ENCODE measurements at places on chromosomes 2 and 18.

DNA sequence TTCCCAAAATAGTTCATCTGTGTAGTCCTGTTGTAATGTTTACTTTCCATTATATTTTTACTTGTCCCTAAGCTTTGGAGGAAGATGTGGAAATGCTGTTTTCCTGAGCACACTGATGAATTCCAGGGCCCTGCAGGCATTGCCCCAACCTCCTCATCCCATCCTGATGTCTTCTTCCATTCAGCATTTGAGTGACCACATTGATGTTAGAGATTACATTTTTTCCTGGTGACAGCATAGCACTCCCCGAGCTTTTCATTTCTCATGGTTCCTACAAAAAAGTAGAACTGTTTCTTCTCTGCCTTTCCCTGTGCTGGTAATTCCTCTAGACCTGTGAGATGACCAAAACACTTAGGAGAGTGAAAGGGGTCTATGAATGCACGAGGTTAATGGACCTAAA lies 4.8 kb downstream of the IL36A start:
- DNase-seq: no peak

DNA sequence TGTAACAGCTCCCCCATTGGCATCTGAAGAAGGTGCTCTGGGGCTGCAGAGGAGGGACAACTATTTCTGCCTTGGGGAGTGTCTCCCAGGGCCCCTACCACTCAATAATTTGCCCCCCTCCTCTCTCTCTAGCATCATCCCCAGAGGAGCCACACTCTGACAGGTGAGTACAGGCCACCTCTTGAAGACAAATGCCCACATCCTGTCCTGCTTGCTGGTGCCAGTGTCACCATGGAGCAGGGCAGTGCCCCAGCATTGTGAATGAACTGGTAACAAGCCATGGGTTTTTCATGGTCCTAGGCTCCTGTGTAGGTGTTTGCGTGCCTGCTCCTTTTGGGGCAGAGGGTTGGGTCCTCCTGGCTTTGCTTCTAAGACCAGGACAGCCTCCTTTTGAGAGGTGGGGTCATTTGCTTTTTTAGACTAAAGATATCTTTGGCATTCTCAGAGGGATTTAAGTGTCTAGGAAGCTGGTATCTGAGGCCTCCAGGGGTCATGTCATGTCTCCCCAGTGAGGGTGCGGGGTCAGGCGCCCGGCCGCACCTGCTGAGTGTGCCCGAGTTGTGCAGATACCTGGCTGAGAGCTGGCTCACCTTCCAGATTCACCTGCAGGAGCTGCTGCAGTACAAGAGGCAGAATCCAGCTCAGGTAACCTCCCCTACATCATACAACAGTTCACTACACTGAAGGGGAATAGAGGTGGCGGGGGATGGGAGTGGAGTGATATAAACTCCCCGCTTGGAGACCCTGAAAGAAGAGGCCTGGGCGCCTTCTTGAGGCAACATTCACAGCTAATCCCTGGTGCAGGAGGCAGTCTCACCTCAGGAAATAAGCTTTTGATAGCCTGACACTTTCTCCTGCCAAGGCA lies 1.8 kb downstream of the RETREG2 start:
- DNase-seq: no peak

DNA sequence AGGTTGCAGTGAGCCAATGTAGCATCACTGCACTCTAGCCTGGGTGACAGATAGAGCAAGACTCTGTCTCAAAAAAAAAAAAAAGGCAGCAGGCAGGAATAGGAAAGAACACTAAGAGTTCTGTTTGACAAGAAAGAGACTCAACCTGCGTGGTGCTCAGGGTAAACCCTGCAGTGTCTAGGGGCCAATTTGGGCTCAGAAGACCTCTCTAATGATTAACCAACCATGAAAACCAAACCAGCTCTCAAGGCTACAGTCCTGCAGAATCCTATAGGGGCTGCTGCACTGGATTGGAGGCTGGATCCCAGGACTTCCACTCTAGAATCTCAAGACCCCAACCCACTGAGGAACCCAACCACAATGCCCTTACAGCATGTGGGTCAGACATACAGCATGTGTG lies 2.4 kb downstream of the TRABD2A start:
- DNase-seq: no peak

DNA sequence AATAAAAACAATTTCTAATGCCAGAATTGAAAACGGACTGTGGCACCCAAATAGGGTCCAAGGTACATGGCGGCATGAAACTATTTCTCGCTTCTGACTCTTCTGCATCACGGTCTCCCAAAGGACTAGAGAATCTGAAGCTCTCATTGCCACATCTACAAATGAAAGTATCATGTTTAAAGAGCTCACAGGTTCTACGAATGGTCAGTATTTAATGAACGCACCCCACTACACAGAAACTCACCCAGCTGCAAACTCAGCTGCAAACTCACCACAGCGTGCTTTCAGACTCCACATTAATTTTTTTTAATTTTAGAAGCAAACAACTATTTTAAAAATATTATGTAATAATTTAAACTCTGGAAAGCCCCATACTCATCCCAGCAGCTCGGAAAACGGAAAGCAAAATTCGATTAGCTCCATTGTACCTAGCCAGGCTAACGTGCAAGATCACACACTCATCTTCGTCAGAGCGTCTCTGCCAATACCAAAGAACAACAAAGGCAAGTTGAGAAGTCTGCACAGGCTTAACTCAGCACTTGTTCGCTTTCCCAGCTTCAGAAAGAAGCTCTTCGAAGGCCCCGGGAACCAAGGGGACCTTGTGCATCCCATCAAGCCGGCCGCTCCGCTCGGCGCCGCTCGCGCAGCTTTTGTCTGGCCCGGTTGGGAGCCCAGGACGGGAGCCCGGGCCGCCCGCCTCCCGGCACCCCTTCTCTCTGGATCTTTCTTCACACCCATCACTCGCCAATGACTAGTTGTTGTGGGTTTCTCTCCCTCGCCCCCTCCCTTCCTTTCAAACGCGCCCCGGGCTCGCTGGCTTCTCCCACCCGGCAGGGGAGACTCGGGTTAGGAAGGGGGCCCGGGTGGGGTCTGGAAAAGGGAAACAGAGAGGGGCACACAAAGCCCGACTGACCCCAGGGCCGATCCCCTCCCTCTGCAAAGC lies 785 bp downstream of the CLASP1 start:
- DNase-seq: peak; percentile 56

All from CD4-positive, alpha-beta T cell treated with Interleukin-12 subunit alpha and Interleukin-12 subunit beta, for 1 hour (primary cell).